ENCODE measurements at places on chromosomes 12 and 14.

DNA sequence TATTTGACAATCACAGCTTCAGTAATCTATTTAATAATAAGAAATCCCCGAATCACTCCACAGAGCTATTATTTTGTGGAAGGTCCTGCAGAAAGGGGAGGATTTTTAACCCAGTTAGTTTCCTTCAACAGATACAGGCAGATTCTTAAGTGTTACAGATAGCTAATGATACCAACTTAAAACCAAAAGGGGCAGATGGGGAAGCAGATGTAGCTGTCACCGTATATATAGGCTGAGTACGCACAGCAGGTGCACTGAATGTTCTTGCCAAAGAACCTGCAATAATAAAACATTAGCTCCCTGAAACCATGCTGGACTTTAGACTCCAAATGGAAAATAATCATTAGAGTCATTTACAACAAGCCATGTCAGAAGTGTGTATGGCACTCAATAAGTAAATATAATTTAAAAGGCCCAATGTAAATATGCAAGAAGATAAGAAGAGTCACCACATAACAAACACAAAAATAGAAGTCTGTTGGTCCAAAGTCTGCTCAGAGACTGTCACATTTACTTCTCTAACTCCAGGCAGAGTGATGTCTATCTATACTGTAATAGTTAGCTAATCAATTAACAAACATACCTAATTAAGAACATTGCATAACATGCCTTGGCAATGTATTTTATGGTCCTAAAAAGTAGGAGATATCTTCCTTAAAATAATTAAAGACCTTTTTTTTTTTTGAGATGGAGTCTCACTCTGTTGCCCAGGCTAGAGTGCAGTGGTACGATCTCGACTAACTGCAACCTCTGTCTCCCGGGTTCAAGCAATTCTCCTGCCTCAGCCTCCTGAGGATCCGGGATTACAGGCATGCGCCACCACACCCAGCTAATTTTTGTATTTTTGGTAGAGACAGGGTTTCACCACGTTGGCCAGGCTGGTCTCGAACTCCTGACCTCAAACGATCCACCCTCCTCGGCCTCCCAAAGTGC is 78.8 kb downstream of the SEC23A start:
- no peak for DNase-seq

DNA sequence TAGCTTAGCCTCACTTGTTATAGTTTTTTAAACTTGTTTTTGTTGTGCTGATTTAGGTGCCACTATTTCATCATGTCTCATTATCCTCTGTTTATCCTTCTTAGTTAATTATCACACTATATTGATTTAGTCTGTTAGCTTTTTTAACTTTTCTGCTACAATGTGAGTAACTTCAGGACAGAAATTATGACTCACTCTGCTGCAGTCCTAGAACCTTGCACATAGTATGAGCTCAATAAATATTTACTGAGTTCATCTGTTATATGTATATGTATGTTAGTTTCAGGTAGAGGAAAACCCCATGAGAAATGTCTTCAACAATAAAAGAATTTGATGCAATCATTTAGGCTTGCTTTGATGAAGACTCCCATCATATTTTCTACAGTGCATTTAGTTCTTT is 224.3 kb upstream of the NAV3 start:
- DNase-seq: no peak

- DNase-seq: no peak
Measured at GRCh38 chr14:39739796-39740195, 307.6 kb upstream of the FBXO33 start.

GRCh38 chr14:97408937-97409815 is 612.0 kb downstream of the VRK1 start:
- no peak for DNase-seq

GRCh38 chr12:63276537-63277365 is 125.8 kb upstream of the AVPR1A start:
- DNase-seq: no peak

DNA sequence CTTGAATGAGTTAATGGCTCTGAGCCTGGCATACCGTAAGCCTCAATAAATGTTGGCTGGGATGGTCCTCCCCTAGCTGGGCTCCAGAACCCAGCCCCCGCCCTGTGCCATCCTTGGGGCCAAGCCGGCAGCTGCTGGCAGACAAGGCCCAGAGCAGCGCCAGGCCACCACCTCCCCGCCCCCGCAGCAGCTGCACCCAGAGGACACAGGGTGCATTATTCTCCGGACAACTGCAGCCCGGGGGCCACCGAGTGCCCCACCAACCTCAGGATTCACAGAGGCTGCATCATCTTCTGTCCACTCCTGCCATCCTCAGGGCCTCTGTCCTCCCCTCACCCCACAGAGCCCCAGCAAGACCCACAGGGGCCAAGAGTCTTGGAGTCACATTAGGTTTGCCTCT is 92.7 kb downstream of the NCOR2 start:
- DNase-seq: no peak

All from HL-60 (cell line).